NCI-H2171 treated with DMSO at 0.1 percent for 48 hours (cell line): ENCODE measurements at places on chromosomes 16 and 17.

GRCh38 chr16:3454631-3455147 is 11.2 kb downstream of the NAA60 start:
- DNase-seq: no peak

DNA sequence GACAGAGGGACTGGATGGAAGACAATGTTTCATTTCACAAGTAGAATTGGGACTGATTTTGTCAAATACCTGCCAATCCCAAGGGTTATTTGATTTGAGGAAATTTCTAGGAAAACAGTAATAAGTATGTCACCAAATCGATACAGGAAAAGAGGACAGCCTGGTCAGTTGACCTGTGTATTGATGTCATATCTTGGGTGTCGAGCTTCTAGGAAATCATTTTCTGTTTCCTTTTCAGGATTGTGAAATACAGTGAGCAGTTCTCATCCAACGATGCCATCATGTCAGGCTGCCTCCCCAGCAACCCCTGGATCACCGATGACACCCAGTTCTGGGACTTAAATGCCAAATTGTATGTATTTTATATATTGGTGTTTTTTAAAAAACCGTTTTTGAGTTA is 56.1 kb downstream of the RGS9 start:
- no peak for DNase-seq

GRCh38 chr17:82524540-82524939 is 5.0 kb downstream of the FOXK2 start:
- peak; percentile 92 for DNase-seq

GRCh38 chr16:58124601-58124915 is 4.6 kb downstream of the CFAP20 start:
- DNase-seq: no peak

DNA sequence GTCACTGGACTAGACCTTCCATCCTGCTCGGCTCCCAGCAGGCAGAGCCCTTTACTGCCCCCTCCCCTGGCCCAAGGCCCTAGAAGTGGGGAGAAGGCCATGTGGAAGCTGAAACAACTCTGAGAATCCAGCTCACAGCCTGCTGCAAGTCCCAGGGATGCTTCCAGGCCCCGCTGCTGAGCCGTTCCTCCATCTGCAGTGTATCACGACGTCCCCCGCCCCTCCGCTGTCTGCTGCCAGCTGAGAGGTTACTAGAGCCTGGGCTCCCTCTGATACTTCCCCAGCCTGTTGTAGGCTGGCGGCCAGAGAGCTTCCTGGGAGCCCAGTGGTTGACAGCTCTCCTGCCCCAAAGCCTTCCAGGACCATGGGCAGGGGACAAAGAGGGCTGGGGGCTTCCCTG is 118.2 kb downstream of the MGAT5B start:
- DNase-seq: no peak

GRCh38 chr16:64973171-64973570 is 148.7 kb downstream of the CDH11 start:
- no peak for DNase-seq

DNA sequence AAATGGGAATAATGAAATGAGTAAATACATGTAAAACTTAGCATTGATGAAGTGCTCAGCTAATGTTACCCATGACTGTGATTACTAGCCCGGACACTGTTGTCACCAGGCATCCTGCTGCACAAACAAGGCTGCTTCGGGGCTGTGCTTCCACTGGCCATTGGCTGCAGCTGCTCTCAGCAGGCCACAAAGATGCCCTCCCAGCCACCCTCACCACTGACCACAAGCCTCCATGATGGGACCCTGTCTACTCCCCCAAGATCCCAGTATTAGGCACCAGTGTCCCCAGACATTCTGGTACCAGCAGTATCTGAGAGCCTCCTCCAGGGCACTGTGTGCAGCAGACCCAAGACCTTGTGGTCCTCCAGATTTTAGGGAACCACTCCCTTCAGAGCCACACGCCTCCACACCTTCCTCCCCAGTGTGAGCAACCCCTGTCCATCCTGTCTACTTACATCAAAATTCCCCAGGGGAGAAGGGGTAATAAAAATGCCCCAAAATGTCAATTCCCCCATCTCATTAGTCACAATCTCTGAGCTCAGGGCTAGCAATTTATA is 19.7 kb upstream of the NUP93 start:
- no peak for DNase-seq

GRCh38 chr17:57604771-57605674 is 140.1 kb downstream of the CCDC182 start:
- DNase-seq: peak; percentile 96

GRCh38 chr16:84933774-84934631 is 77.3 kb downstream of the ZDHHC7 start:
- DNase-seq: no peak

- no peak for DNase-seq
Measured at GRCh38 chr16:61829631-61830030, 206.6 kb downstream of the CDH8 start.

DNA sequence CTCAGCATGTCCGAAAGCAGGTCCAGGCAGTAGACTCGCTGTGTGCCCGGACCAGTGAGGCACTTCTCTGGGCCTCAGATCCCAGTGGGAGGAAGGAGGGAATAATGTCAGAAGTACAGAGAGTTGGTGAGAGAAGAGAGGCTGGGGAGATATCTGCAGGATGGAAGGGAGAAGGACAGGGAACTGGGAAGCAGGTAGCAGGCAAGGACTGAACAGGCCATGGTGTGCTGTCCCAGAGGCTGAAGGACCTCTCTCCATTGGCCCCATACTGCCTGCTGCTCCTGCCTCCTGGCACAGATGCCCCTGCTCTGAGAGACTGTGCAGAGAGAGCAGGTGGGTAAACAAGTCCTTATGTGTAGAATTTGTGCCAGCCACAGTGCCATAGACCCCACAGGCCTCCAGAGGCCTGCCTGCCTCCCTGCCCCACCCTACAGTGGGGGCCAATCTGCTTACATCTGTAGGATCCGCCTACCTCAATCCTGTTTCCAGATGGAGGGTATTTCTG is 34.2 kb upstream of the CRHR1 start:
- DNase-seq: peak; percentile 89

- no peak for DNase-seq
Measured at GRCh38 chr16:31413381-31413780, 14.8 kb downstream of the COX6A2 start.

GRCh38 chr16:81673432-81673831 is 105.7 kb upstream of the PLCG2 start:
- no peak for DNase-seq

DNA sequence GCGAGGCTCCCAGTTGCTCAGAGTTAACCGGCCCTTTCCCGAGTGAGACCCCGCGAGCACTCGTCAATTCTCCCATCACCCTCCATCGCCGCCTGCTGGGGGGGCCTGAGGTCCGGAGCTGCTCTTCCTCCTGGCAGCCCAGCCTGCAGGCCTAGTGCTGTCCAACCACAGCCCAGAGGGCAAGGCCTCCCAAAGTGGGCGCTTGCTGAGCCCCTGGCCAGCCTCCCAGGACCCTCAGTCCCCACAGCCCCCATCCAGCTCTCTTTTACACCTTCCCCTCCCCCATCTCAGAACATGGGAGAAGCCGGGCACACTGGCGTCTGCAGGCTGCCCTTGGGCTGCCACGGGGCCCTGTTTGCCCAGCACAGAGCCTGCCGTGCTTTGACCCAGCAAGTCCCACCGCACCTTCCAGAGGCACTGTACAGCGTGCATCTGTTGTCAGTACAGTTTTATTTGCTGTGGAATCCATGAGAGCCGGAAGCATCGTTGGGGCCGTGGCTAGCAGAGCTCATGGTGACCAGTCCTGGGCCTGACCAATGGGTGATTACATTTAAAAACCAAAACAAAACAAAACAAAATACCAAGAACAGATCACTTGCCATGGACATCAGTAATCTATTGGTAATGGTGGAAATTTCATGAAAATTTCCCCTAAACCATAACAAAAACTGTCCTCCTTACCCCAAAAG is 96.1 kb upstream of the CBX4 start:
- no peak for DNase-seq

DNA sequence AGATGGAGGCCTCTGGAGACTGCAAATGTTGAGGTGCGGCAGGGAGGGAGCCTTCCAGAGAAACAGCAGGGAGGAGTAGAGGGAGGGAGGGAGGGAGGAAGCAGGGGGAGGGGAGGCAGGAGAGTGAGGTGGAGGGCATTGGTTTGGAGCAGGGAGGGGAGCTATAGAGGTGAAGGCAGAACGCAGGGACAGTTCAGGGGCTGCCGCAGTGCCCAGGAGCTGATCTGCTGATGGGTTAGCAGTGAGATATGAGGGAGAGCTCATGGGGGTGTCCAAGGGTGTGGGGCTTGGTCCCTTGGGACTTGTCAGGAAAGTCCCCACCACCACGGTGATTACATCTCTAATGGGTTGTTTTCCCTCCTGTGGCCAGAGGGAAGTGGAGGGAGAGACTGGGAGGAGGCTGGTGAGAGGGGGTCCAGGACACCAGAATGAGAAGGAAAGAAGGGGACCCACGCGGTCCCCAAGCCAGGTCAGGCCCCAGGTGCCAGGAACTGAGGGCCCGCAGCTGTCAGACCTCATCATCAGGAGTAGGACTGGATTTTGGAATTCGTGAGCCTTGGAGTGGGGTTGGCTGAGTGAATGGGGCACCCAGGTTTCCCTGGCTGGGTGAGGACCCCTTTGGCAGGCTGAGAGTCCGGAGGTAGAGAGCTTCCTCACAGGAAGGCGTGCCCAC is 11.2 kb downstream of the CA4 start:
- DNase-seq: no peak

DNA sequence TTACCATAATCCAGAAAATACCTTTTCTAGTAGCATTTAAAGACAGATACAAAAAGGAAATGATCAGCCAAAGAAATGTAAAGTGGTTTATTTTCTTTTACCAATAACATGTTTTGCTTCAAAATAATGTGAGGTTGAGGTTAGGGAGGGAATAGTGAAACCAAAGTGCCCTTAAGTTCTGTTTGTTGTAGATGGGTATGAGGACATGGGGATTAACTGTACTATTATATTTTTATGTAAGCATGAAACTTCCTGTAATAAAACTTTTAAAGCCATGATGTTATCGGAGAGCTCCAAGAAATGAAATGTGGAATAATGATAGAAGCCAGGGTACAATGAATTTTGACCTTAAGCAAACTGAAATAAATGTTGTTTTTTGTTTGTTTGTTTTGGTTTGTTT is 9.9 kb downstream of the C16orf46 start:
- no peak for DNase-seq

DNA sequence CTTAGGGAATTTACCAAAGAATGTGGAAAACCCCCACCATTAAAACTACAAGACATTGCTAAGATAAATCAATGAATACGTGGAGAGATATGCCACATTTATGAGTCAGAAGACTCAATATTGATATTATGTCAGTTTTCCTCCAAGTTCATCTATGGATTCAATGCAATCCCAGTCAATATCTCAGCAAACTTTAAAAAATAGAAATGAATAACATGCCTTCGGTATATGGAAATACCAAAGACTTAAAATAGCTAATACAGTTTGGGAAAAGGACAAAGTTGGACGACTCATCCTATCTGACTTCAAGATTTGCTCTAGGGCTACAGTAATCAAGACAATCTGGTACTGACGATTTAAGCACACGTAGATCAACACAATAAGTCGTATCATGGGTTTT is 31.2 kb downstream of the PIK3R5 start:
- DNase-seq: no peak

DNA sequence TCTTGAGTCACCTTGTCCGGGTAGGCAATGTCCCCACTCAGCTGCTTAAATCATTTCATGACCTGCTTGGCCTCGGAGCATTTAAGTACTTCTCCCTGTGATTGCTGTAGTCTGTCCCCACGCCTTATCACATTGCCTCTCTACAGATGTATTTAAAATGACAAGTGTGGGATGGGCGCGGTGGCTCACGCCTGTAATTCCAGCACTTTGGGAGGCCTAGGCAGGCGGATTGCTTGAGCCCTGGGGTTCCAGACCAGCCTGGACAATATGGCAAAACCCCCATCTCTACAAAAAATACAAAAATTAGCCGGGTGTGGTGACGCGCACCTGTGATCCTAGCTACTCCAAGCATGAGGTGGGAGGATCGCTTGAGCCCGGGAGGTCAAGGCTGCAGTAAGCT is 1.3 kb upstream of the GJC1 start:
- DNase-seq: no peak
